Activated T-helper 1 cell treated with anti-CD3 and anti-CD28 coated beads, Interleukin-2, amount 50 U/mL, for 16 hours (primary cell): ENCODE measurements at places on chromosomes 16 and 17.

- no peak for DNase-seq
Measured at GRCh38 chr17:45393411-45393810, 39.3 kb downstream of the ARHGAP27 start.

GRCh38 chr17:73172252-73172651, 7.4 kb downstream of the SSTR2 start:
- no peak for DNase-seq

DNA sequence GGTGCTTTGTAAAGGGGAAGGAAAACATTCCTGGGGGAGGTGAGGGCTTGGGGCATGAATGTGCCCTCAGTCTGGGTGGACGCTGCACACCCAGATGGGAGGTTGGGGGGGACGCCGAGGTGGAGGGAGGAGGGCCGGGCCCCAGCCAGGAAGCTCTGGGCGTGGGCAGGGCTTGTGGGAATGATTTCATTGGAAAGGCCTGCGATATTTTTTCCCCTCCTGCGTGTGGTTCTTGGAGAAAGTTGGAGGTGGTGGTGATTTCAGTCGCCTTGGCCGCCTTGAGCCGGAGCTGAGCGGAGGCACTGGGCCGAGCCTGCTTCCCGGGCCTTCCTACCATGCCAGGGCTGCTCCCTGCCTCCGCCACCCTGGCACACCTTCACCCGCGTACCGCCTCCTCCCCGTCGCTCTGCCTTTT, 26.4 kb upstream of the CLEC18A start:
- DNase-seq, result no peak

GRCh38 chr16:89103156-89103555, 9.5 kb downstream of the ACSF3 start:
- no peak for DNase-seq

GRCh38 chr17:67911059-67911782, 85.0 kb downstream of the C17orf58 start:
- DNase-seq, result no peak

DNA sequence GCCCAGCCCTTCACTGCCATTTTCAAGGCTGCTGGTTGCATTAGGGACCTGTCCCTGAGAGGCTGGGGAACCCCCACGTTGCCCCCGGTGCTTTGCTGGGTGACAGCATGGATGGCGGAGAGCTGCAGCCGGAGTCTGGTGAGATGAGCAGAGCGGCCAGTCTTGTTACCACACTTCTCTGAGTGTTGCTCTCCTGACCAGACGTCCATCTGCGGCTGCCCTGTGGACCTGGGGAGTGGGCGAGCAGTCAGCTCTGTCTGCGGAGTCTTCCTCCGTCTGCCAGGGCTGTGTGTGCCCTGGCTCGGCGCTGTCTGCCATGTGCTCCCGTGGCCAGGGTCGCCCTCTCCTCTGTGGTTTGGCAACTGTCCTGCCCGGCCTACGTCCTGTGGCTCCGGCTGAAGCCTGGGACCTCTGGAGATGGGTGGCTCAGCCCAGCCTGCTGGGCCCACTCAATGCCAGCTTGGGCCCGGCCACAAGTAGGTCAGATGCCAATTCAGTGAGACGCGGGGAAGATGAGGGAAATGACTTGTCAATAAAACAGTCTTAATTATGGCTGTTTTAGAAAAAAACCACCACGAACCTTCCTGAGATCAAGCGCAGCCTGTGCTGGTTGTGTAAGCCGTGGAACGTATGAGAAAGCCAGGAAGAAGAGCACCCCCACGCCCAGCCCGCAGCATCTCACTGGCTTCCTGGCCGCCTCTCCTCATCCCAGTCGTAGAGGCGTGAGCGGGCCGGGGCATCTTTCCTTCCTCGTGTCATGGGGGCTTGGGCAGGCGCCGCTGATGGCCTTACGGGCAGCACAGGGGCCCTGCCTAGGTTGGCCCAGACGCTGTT, 7.9 kb downstream of the KCTD5 start:
- DNase-seq, result no peak

DNA sequence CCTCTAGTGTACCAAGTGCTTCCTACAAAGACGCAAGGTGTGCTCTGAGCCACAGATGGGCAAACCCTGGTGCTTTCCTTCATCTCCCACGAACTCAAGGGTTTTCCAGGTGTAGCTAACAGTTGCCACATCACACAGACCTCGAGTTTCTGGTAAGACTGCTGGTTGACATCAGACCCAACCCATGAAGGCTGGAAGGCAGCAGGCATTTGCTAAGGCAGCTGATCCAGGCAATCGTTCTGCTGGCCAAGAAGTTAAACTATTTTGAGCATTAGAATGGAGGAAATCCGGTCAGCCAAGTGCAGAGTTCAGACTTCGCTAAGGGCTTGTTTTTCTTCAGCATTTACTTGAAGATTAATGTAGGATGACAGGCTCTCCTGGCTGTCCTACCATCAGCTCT, 11.5 kb downstream of the HAS3 start:
- DNase-seq, result no peak

DNA sequence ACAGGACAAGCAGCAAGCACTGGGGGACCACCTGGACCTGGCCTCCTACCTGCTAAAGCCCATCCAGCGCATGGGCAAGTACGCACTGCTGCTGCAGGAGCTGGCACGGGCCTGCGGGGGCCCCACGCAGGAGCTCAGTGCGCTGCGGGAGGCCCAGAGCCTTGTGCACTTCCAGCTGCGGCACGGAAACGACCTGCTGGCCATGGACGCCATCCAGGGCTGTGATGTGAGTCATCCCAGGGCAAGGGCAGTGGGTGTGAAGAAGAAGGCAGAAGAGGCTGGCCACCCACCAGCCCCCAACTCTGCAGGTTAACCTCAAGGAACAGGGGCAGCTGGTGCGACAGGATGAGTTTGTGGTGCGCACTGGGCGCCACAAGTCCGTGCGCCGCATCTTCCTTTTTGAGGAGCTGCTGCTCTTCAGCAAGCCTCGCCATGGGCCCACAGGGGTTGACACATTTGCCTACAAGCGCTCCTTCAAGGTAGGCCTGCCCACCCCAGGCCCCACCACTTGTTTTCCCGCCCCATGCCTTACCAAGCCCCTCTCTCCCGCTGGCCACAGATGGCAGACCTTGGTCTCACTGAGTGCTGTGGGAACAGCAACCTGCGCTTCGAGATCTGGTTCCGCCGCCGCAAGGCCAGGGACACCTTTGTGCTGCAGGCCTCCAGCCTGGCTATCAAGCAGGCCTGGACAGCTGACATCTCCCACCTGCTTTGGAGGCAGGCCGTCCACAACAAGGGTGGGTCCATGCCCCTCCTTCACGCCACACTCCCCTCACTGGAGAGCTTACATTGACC, 7.3 kb downstream of the PLEKHG4 start:
- DNase-seq, result no peak

- DNase-seq, result no peak
Measured at GRCh38 chr16:80208015-80208414, 332.8 kb upstream of the DYNLRB2 start.

DNA sequence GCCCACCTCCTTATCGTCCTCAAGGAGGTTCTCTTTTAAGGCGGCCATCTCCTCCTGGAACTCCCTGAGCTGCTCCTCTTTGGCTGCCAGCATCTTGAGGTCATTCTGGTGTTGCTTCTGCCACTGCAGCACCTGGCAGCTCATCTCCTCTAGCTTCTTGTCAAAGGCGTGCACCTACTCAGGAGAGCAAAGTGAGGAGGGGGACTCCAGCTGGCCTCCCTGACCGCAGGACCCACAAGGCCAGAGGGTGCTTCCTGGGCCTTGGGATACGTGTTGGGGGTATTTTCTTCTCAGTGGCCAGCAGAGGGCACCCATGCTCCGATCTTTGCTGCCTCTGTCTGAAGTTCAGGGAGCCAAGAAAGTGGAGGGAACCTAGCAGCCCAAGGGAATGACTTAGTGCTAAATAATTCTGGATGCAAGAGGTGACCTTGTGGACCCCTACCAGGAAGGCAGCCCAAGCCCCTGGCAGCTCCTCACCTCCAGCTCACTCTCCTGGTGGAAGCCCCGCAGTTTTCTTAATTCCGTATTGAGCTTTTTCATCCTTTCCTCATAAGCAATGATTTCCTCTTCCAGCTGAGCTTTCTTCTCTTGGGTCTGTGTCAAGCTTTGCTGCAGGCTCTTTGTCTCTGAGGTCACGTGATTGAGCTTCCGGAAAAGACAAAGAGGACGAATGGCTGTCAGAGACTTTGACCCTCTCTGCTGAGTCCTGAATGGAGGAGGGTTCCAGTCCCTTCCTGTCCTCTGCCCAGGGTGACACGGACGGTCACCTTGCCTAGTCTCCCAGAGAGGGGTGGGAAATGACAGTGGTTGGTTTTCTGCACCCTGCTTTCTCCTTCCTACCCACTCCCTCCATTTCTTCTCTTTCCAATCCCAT, 31.4 kb downstream of the DHX38 start:
- DNase-seq, result peak; percentile 24

- no peak for DNase-seq
Measured at GRCh38 chr17:79081571-79082276, 7.1 kb downstream of the ENGASE start.

DNA sequence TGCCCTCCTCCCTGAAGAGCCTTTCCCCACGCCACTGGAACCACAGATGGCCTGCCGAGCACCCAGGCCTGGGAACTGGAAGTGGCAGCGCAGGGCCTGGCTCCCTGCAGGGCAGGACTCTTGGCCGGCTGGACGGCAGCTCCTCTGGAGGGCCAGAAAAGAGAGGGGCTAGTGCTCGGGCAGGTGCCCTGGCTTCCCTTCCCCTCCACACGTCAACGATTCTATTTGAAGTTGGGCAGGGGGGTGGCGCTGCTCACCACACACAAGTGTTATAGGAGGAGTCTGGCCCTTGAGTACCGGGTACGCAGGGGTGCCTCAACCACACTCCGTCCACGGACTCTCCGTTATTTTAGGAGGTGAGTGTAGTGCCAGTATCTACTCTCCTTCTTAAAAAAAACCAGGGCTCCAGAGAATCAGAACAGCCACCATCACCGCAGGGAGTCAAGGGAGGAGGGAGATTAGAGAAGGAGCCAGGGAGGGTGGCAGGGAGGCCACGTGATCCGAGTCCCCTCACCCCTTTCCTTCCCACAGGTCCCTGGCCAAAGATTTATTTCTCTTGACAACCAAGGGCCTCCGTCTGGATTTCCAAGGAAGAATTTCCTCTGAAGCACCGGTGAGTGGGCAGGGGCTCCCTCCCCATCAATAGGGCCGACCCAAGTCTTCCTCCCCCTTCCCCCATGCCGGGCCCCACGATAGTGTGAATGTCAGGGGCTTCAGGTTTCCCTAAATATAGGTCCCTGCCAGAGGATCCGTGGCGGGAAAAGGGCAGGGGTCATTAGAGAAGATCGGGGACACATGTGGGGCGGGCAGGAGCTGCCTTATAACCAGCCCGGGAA, 1.4 kb upstream of the ALDOA start:
- DNase-seq, result peak; percentile 39

GRCh38 chr17:75856062-75856756, 1.1 kb upstream of the WBP2 start:
- no peak for DNase-seq

DNA sequence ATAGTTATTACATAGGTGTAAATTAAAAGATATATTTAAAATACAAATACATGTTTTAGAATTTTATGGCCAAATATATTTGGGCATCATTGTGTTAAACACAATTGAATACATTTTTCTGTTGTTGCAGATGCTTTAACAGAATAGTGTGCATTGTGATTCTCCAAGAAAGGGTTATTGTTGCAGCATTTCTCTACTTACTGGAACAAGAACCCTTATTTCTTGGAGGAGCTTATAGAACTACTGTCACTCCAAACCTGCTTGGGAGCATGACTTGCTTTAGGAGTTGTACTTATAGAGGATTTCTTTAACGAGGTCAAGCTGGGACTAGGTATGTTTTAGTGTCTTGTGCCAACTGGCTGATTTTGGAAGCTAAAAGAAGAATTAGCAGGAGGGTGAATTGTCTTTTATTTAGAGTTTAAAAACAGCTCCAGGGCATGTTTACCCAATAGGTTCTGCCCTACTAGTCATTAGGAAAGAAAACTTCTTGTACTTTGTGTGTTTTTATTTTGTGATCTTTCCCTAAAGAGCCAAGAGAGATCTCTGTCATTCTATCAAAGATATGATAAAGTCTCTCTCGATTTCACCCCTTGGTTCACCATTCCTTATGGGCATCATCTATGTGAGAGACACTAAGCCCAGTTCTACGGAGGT, 279.8 kb upstream of the SALL1 start:
- no peak for DNase-seq
